ENCODE measurements at places on chromosomes 5 and 9.
A peak's percentile ranks its signal among the peaks of the same experiment; 100 is the strongest.

GRCh38 chr5:172760959-172761358, 10.0 kb downstream of the DUSP1 start:
- DNase-seq, result no peak

DNA sequence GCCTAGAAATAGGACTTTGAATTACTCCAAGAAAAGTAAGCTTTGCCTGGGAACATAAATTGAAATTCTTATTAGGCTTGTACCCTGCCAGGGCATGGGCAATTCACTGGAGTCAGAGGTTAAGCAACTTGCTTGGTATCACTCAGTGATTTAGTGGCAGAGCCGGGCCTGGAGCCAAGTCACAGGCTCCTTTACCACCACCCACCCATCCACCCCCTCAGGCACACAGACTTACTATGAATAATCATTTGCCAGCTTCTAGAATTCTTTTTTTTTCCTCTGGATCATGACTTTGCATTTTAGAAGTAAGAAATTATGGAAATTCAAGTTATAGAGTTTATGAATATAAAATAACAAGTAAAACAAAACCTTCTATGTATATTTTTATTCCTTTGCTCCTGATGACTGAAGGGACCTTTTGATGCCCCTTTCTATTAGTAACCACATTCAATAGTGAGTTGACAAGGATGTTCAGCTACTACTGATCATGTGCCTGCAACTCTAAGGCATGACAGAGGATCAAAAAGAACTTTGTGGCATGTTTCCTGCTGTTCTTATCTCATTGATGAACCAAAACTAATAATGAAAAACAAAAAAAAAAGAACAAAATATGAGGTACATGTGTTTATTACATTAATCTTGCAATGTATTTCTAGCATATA, 614.7 kb downstream of the TLR4 start:
- DNase-seq, result peak; percentile 3

- no peak for DNase-seq
These were observed 12.8 kb upstream of the TEX48 start for GRCh38 chr9:114694719-114695269.

DNA sequence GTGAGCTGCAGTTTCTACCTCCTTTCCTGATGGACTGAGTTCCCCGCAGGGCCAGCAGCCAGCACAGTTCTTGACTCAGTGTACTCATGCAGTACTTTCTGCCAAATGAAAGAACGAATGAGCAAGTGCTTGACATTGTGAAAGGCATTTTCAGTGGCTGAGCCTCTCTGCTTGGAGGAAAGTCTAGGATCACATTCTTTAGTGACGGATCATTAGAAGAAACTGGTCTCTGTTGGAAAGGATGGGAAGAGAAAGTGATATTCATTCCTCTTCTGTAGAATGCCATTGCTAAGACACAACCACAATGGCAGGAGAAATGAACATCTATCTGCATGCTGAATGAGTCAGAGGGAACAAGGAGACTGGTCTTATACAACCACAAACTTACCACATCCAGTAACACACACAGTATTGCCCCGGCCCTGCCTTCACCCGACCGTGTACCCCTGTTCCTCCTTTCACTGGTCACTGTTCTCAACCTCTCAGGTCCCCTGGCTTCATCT, 206.9 kb downstream of the CRB2 start:
- DNase-seq, result no peak

- DNase-seq, result no peak
These were observed 283.7 kb upstream of the NR4A3 start for GRCh38 chr9:99537996-99538395.

- DNase-seq, result peak; percentile 58
These were observed 33.6 kb upstream of the NFIB start for GRCh38 chr9:14347406-14348122.

- no peak for DNase-seq
These were observed 282.4 kb downstream of the NR3C1 start for GRCh38 chr5:143121135-143121475.

DNA sequence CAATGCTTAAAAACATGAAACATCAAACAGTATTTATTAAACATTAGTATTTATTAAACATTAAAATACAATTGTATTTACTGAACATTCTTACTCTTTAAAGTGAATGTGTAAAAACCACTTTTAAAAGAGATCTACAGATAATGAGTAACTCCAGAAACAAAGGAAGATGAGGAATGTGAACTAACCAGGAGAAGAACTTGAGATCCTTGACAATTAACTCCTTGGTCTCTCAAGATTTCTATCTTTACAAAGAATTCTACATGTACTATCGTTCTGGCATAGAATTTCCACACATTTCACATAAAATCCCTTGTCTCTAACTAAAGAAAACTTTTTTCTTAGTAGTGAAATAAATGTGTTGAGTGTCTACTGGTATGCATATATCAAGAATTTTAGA, 28.7 kb upstream of the IFNE start:
- DNase-seq, result peak; percentile 13

DNA sequence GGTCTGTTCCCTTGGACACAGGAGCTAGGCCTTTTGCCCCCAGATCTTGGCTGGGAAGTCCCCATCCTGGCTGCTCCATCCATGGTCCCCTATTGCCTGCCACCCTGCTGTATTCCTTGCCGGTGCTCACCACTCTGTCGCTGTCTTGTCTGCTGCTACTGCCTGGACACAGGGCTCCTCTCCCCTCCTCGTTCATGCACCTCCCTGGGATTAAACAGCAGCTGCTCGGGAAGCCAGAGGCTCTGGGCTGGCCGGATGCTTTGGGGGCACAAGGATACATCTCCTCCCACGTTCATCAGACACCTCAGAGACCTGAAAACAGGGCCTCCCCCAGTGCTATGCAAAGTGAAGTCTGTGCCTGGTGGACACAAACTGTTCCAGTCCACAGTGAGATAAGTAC, 110.4 kb downstream of the ZNF354C start:
- DNase-seq, result peak; percentile 27

DNA sequence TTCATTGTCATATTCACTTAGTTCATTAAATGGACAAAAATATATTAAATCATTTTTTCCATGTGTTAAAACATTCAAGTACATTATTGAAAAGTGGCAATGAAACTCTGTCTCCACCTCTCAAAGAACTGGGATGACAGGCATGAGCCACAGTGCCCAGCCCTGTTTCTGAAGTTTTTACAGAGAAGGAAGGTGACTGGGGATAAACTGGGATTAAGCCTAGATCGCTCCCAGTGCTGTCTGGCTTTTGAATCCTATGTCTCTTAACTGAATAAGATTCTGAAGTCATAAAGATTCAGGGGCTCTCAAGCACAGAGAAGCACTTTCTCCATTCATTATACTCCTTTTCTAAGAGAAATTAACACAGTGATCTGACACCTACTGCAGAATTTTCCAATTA, 88.3 kb downstream of the SLC38A9 start:
- DNase-seq, result peak; percentile 70

GRCh38 chr9:36738318-36738976, 165.8 kb downstream of the MELK start:
- no peak for DNase-seq

GRCh38 chr9:124296094-124296493, 38.3 kb downstream of the NEK6 start:
- no peak for DNase-seq

GRCh38 chr9:133377721-133378216, 1.6 kb downstream of the STKLD1 start:
- no peak for DNase-seq

DNA sequence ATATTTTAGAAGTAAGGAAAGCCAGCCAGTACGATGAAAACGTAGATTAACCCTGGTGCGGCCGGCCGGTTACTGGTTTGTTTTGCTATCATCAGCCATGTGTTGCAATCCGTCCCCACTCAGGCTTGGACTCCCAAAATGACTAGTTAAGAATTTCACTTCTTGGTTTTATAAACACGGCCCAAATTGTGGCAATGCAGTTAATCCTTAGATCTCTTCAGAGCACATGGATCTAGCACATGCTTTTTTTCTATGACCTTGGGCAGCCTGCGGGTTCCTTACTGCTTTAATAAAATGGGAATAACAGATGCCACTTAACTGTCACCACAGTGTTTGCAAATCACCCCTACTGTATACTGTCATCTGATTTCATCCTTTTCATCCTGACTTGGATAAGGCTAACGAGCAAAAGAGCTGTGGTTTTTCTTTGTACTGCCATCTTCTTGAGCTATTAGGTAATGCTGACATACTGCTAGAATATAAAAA, 1.5 kb downstream of the NDFIP1 start:
- DNase-seq, result peak; percentile 34

DNA sequence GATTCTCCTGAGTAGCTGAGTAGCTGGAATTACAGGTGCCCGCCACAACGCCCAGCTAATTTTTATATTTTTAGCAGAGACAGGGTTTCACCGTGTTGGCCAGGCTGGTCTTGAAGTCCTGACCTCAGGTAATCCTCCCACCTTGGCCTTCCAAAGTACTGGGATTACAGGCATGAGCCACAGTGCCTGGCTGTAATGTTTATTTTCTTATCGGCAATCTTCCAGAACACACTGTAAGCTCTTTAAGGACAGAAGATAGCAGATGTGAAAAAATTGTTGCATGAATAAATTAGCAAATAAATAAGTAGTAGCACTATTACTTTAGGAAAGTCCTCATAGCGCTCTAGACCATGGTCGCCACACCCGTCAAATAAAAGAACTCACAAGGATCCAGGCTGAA, 100.5 kb downstream of the ENC1 start:
- DNase-seq, result no peak

GRCh38 chr9:91889161-91889911, 60.7 kb downstream of the ROR2 start:
- DNase-seq, result peak; percentile 62

DNA sequence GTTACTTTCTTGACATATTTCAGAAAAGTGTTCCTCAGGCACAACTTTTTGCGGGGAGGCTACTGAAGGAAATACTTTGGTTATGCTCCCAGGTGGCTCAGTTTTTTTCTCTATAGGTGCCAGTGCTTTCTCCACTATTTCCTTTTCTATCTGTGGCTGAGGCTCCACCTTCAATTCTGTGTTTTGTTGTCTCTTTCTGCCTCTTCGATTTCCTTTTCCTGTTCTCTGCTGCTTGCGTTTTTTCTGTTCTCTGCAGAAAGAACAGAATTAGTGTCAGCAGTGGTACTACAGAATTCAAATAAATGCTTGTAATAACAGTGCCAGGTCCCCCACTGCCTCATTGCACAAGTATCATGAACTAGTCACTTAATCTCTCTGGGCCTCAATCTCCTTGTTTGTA, 7.0 kb downstream of the HEMGN start:
- DNase-seq, result no peak

DNA sequence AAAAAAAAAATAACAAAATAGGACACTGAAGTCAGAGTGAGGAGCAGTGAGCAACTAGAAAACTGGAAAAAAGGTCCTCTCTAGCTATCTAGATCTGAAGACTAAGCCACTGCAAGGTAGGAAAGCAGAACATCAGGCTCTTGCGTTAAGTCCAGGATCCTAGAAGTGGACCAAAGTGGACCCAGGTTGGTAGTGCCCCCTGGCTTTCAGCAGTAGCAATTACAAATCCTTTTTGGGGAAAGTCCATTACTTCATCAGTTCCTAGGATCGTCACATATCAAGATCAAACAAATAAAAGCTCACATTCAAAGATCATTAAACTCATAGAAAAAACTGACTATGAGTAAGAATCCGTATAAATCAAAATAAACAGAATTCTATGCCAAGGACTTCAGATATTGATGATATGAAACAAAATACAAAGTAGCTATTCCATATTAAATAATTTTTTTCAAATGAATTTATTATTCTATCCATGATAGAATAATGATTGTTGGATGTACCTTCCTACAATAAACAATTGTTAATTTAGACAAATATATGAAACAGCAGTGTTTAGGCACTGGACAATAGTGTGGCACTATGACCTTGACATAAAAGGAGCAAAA, 6.5 kb upstream of the RICTOR start:
- DNase-seq, result peak; percentile 29

- no peak for DNase-seq
These were observed 50.7 kb upstream of the NKD2 start for GRCh38 chr5:957748-958485.

DNA sequence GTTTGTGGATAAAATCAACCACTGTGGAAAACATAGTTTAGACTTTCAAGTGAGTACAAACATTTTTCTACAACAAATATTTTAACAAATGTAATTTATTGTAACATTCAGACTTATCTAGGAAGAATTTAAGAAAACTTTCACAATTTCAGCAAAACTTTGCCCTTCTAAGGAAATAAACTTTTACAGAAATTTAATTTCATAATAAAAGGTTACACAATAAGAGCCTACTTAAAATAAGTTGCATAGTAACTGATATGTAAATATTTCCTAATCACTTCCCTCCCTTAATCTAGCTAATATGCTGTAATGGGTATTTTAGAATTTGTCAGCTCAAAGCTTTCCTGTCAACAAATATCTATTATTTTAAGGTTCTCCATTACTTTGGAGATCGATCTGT, 1899.9 kb downstream of the MAT2B start:
- DNase-seq, result no peak

- DNase-seq, result no peak
These were observed 1650.0 kb upstream of the CDH6 start for GRCh38 chr5:29543501-29543900.

Data from umbilical cord (tissue), 2 donors.